ENCODE measurements at places on chromosomes 12 and 14. TPM values are rescaled to one million over a fixed set of nuclear protein-coding genes. Genes with fewer than 3 reads are reported as not detected.
A peak's percentile ranks its signal among the peaks of the same experiment; 100 is the strongest.

DNA sequence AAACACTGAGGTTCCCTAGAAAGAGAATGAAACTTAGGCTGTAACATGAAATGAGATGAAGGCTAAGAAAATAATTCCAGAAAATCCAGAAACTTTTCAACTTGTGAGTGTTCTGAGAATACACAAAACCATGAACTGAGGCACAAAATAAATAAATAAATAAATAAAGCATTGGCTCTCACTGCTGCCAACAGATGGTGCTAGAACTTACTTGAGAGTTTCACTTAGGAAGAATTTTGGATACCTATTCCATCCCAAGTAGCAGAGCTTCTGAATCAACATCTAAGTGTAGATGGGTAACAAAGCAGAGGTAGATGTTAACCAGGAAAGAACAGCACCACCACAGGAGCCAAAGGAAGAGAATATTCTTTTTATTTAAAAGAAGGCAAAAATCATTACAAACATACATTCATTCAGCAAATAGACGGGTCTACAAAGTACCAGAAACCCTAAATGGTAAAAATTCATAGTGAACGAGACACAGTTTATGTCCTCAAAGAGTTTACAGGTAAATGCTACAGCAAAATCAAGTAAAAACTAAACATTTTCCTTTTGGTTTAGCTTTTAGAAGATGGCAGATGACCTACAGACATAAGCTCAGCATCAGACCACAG lies 16.7 kb downstream of the EPS8 start:
- no peak for DNase-seq

The RNU4-1 gene
- 2,546 TPM for total RNA-seq

DNA sequence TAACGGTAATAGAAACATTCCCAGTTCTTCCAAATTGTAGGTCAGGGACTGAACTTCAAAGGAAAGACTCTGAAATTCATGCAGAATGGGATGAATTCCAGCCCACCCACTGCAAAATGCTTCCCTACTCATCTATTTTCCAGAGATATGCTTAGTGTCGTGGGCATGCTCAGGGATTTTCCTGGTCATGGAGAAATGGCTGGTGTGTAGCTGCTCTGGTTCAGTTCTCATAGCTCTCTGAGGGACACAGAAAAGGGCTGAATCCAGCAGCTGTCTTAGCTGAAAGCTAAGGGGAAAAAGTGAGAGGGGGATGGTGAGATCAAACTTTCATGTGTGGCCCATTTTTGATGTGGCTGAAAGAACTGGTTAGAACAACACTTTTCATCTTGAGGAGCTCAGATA lies 72.9 kb upstream of the KRAS start:
- DNase-seq: no peak

GRCh38 chr12:55985341-55985740 lies 11.5 kb downstream of the RAB5B start:
- no peak for DNase-seq

The INSM2 gene
- total RNA-seq: not detected

The ANKRD33 gene
- not detected for total RNA-seq

The AMDHD1 gene
- not detected for total RNA-seq

The TTC5 gene
- 11.1 TPM for total RNA-seq

The CD69 gene
- total RNA-seq: 2.6 TPM

- DNase-seq: no peak
These were observed 30.6 kb upstream of the TSPAN9 start for GRCh38 chr12:3046441-3047200.

- DNase-seq: no peak
These were observed 94.7 kb upstream of the DIO3 start for GRCh38 chr14:101466456-101467180.

GRCh38 chr12:100579844-100580243 lies 6.4 kb downstream of the GAS2L3 start:
- no peak for DNase-seq

- peak; percentile 73 for DNase-seq
These were observed 113.6 kb upstream of the EEA1 start for GRCh38 chr12:93042684-93043083.

- no peak for DNase-seq
These were observed 163.0 kb upstream of the EEA1 start for GRCh38 chr12:93091886-93092648.

The RDH11 gene
- total RNA-seq: 48.1 TPM

DNA sequence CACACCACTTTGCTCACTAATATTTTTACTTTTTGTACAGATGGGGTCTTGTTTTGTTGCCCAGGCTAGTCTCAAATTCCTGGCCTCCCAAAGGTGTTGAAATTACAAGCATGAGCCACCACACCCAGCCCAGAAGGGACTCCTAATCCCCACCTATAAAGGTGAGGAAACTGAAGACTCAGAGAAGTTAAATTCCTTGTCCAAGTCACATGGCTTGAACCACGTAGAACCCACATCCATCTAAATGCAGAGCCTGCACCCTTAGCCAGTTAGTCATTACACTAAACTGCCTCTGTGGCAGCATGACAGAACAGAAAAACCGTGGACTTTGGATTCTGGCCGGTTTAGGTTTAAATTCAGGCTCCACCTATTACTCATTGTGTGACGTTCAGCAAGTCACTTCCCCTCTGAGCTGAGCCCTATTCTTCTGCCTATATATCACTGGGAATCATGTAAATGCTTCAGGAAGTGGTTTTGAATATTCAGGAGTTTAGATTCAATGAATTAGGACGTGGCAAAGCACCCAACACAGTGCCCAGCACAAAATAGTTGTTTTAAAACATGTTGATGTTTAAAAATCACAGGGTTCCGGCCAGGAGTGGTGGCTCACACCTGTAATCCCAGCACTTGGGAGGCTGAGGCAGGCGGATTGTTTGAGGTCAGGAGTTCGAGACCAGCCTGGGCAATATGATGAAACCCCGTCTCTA lies 3.0 kb upstream of the CORO1C start:
- peak; percentile 86 for DNase-seq

DNA sequence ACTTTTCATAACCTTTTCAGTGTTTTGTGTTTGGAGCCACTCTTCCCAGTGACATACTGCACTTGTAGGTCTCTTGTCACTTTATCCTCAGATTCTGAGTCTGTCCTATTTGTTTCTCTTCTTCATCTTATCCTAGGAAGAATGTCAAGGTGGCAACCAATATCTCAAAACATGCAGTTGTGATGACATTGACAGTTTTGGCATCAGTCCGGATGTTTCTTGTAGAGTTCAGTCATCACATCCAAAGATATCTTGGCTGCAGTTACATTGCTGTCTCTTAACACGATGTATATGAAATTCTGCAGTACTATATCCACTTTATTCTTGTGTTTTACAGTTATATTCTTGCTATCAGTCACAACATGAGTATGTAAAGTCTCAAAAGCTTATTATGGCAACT lies 6.4 kb downstream of the ADIPOR2 start:
- DNase-seq: no peak

All from left colon (tissue), 2 donors.